Astrocyte of the spinal cord (primary cell): ENCODE measurements at places on chromosomes 1 and 21.

DNA sequence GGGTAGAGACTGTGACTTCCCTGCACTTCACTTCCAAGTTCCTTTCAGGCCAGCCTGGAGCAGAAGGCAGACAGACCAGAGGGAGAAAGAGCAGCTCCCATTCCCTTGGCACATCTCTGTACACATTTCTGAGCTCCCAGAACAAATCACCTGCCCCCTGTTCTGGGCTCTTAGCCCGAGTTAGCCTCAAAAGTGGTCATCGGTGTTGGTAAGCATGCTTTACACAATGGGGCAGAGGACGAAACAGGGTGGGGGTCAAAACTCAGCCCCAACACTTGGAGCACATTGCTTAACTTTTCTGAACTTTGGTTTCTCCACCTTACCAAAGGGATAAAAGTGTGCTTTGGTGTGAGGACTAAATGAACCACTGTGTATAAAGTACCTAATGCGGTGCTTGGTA, 98.7 kb downstream of the DAB1 start:
- DNase-seq, result no peak

- DNase-seq, result no peak
Observed at GRCh38 chr21:41373253-41373652, 11.4 kb downstream of the MX2 start.

GRCh38 chr1:248805876-248806275, 19.8 kb downstream of the SH3BP5L start:
- no peak for DNase-seq

- DNase-seq, result no peak
Observed at GRCh38 chr1:35762141-35762540, 7.6 kb downstream of the CLSPN start.

GRCh38 chr1:18996548-18997177, 40.2 kb upstream of the IFFO2 start:
- DNase-seq, result no peak

DNA sequence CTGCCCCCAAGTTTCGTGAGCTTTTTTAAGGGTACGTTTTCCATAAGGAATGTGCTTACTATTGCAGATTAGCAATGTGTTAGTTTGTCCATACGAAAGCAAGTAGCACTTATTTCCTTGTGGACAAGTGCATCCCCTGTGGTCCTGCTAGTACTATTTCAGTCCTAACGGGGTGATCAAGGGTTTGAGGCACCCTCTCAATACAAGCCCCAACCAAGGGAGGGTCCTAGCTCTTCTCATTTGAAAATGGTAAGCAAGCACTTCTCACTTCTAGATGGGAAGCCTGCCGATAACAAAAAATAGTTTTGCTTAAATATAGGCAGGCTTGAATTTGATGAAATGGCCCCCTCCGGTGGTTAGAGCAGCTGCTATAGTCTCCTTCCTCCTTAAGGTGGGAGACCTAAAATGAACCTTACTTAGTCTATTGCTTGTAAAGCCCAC, 64.0 kb upstream of the HMCN1 start:
- peak; percentile 72 for DNase-seq

DNA sequence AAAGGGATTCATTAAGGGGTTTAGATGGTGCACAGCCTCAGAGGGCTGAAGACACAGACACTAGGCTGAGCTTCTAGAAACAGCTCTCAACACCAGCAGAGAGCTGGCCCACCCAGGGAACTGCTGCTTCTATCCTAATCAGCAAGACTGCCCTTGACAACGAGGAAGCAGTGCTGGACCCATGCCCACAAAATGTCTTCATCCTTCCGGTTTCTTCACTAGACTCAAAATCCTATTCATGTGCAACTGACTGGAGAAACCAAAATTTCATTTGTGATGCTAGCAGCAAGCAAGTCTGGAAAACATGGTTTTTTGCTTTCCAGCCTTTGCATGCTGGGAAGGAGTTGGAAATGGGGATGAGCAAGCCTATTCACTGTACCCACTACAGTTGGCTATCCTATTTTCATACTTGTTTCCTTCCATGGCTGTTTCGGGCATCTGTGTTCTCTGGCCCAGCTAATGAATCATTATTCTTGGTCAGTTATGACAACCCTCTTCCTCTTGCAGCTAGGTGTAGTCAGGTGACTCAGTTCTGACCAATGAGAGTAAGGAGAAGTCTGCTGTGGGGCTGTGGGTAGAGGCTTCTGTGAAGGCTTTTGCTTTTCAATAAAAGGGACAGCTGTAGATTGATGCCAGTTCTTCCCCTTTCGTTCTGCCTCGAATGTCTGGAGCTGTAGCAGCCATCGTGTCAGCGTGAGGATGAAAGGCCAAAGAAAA, 14.6 kb upstream of the TMEM61 start:
- DNase-seq, result peak; percentile 19

- no peak for DNase-seq
Observed at GRCh38 chr1:67753776-67754525, 69.0 kb downstream of the GADD45A start.

- no peak for DNase-seq
Observed at GRCh38 chr1:92601044-92601443, 114.3 kb upstream of the GFI1 start.

DNA sequence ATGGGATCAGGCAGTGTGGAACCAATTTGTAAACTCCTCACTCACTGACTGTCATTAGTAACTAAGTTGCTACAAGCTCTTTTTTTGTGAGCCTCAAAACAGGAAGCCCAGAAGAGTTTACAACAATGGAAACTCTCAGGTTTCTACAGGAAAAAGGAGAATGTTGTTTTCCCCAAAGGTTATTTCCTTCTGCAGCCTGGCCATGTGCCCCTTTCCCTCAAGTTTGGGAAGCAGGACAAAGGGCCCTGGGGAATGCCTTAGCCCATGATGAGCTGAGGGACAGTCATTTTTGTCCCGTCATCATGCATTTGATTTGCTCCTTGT, 395.9 kb downstream of the KIF26B start:
- no peak for DNase-seq

GRCh38 chr1:100306735-100307313, 40.8 kb downstream of the RTCA start:
- no peak for DNase-seq

GRCh38 chr1:183032122-183032921, 9.1 kb downstream of the LAMC1 start:
- DNase-seq, result peak; percentile 63

DNA sequence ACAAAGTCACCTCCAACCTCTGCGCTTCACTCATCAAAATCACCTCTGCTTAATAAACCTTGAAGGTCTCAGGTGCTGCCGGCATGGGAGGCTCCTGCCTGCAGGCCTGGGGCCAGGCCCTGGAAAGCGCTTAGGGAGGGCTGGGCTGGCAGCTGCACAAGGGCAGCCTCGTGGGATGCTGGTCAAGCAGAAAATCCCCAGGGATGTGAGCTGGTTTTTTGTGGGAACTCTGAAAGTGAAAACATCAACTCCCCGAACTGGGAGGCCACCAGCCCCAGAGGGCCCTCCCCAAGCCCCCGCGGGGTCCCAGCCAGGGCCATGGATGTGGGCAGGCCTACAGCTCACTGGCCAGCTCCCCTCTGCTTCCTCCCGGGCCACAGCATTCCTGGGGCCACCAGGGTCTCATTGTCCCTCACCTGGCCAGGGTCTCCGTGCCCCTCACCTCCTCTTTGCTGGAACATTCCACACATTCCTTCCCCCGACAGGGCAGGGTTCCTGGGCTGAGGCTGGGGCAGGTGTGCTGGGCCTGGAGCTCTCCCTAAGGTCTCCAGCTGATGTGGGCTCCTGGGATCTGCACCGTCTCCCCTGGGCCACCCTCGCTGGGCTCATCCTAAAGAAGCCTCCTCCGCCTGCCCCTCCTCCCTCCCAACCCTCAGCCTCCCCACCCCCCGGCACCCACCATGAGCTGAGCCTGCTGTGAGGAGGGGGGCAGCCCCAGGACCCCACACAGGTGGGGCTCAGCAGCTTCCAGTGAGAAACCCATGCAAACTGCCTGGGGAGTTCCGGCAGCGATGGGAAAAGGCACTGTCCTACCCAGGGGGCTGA, 36.0 kb upstream of the POFUT2 start:
- DNase-seq, result no peak

DNA sequence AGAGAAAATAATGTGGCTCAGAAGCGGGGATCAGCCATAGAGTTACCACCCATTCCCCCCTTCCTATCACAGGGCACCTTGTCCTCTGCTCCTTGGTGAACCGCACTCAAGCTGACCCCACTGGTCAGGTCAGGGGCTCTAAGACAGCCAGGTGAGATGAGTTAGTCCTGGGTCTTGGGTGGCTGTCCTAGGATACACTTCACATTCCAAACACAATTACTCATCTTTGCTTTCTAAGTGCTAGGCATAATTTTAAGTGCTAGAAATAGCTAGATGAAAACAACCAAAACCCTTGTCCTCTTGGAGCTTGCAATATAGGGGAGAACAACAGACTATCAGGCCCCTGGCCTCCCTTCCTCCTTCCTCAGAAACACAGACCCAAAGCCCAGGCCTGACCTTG, 7.8 kb upstream of the MUTYH start:
- peak; percentile 29 for DNase-seq

DNA sequence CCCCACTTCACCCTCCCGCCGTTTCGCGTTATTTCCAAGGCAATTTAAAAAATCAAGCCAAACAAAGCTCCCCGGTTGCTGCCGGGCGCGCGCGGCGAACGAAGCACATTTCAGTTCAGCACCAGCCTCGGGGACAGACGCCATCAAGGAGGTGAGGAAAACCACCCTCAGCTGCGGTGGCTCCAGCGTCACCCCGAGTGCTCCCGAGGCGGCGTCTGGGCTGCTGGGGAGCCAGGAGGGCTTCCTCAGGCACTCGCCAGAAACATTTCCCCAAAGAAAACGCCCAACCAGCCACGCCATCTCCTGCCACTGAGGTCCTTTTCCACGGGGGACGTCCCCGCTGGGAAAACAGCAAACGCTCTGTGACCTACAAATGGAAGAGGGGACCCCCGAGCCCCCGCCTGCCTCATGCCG, 623 bp downstream of the GNG4 start:
- peak; percentile 68 for DNase-seq

GRCh38 chr21:38918607-38919346, 113.0 kb downstream of the ETS2 start:
- DNase-seq, result no peak

GRCh38 chr1:112536561-112536960, 27.8 kb downstream of the WNT2B start:
- no peak for DNase-seq

- no peak for DNase-seq
Observed at GRCh38 chr21:35226968-35227744, 178.1 kb upstream of the RUNX1 start.

DNA sequence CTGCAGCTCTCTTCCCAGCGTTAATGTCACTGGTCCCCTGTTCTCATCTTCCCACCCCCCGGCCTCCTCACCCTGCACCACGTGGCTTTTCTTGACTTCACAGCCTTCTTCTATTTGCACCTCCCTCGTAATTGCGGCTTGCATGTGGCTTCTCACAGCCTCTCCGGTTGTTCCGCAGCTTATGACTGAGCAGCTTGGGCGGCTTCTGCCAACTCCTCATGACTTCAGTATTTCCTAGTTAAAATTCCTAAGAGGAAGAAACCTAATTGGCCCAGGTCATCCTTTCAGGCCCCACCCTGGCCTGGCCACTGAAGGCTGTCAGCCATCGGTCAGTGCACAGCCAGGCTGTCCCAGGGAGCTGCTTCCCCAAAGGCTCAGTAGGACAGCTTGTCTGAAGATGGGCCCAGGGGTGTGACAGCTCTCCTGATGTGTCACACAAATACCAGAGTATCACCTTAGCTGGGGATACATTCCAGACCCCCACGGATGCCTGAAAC, 8.6 kb upstream of the RERE start:
- peak; percentile 78 for DNase-seq

GRCh38 chr1:27342778-27343638, 1.2 kb downstream of the SYTL1 start:
- DNase-seq, result no peak

DNA sequence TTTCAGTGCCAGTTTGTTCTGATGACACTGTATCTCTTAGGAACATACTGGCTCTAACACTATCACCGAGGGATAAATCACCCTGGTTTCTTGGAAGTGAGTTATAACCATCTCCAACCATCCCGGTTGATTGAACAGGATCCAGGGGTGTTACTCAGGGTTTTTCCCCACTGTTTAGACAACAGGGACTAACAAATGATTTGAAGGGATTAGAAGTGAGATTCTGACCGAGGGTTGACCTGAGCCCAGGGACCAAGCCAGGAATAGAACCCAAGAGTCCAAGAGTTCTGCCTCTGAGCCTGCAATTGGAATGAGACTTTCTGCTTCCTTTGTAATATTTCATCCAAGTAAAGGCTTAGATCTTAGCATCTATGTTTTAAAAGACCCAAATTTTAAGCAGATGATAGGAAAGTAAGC, 154.0 kb downstream of the DHRS3 start:
- no peak for DNase-seq

- DNase-seq, result no peak
Observed at GRCh38 chr1:228262475-228262874, 54.6 kb downstream of the OBSCN start.

DNA sequence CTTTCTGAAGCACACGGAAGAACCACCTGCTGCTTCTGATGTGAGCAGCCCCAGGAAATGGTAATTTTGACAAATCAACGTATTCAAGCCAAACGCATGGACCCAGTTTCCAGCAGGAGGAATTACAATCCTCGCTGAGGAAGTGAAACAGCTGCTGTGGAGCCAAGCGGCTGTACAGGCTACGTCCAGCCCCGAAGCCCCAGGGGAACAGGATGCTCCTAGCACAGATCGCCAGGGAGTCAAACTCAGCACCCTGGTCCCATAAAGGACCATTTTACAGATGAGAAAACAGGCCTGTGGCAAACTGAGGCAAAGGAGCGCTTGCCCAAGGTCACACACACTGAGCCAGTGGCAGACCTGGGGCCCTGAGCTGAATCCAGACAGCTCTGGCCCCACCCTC, 108.0 kb downstream of the PTPRU start:
- no peak for DNase-seq

GRCh38 chr1:62299426-62300200, 19.6 kb downstream of the KANK4 start:
- peak; percentile 41 for DNase-seq

- no peak for DNase-seq
Observed at GRCh38 chr21:16608209-16608830, 878.5 kb downstream of the USP25 start.

DNA sequence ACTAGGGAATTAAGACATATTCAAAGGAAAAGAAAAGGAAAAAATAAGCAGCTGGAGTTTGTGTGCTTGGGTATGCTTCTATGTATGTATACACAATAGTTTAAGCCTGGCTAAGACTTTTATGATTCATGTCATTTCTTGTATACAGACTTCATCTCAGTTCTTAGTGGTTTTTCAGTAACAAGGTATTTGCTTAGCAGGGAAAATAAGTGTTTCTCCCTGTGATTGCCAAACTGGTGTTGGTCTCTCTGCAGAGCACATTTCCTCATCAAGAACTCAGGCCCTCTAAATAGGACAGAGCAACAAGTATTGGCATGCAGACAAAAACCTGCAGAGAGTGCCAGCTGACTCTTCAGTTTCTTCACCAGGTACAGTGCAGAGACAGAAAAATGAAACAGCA, 484.4 kb upstream of the ZRANB2 start:
- DNase-seq, result no peak
